ENCODE measurements at places on chromosomes 7 and 10.
A peak's percentile ranks its signal among the peaks of the same experiment; 100 is the strongest.

DNA sequence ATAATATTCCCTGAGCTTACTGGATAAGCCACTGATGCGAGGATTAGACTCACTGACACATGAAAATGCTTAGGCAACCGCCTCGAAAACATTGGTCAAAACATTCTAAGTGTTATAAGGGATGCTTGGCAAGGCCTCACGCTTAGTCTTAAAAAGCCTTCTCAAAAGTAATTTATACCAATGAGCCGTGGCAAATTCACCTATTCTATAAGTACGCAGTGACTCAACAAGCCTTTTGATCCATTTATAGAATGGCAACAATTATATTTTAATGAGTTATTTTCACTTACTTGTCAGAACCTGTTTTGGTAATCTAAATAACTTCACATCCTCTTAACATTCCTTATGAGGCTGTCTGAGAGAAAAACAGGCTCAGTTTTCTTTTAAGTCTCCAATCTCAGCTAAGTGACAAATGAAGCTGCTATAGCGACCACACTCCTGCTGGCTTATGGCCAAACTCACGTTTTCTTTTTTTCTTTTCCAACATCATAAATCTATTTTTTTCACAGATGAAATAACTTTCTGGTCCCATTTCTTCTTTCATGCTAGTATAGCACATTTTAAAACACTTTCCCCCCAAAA lies 121.2 kb upstream of the AFAP1L2 start:
- DNase-seq, result no peak

DNA sequence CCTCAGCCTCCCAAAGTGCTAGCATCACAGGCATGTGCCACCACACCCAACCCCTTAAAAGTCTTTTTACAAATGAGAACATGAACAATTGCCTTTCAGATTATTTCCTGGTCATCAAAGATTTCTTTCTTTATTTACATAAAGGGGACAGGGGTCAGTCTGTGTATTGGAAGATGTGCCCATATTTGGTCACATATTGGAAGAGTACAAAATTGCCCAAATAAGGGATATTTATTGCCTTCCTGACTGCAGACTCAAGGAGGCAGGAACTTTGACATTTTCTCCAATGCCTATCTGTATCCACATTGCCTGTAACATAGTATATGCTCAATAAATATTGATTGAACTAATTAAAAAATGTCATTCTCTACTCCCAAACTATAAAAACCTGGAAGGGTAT lies 25.9 kb upstream of the HERPUD2 start:
- DNase-seq, result no peak

- no peak for DNase-seq
These were observed 8.3 kb downstream of the SFRP4 start for GRCh38 chr7:37908221-37908788.

- no peak for DNase-seq
These were observed 61.2 kb downstream of the BPGM start for GRCh38 chr7:134707663-134708378.

DNA sequence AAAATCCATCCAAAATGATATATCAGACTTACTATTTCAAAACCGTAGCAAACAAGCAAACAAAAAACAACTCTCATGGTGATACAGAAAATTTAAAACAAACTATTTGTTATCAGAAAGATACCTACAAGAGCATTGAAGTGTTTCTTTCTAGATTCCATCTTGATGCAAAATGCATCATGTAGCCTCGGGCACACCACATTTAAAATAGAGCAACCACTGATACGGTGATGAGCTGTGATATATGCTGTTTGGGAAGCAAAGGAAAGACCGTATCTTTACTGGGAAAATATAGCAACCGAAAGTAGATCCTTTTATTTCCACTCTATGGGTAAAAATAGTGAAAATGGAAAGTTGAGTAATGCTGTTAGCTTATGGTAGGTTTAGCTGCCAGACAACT lies 892.0 kb downstream of the GATA3 start:
- no peak for DNase-seq

DNA sequence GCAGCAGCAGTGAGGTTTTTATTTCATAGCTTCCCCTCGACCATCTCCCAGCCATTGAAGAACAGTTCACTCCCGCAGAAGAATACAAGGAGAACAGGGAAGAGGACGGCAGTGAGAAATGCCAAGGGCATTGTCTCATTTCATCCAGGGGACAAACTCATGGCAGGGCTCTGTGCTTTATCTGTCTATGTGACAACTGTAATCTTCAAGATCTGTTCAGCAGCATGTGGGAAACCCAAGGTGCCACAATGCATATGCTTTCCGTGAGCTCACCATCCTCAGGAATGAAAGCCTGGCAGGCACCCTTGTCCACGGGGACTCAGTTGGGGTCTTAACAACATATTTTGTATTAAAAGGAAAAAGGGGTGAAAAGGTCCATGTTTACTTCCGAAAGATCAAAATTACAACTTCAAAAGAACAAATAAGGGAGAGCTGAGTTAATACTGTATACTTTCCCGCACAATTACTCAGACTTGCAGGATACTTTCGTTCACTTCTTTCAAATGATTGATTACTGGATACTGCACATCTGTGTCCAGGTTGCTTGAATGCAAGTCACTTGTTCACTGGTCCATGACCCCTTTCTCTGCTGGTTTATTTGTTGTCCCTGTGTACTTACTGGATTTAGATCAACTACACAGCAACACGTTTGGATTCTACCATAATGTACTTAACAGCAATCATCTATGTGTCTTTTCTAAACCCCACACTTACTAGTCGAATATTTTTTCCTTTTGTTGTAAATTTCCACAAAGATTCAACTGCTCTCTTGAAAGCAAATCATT lies 90.1 kb upstream of the ATP6V0A4 start:
- DNase-seq, result no peak

DNA sequence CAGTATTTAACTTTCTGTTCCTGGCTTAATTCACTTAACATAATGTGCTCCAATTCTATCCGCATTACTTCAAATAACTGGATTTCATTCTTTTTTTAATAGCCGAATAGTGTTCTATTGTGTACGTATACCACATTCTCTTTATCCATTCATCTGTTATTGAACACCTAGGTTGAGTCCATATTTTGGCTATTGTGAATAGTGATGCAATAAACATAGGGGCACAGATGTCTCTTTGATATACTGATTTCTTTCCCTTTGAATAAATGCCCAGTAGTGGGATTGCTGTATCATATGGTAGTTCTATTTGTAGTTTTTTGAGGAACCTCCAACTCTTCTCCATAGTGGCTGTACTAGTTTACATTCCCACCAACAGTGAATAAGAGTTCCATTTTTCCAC lies 25.5 kb upstream of the TSPAN33 start:
- DNase-seq, result no peak

GRCh38 chr7:22019931-22020330 lies 74.2 kb upstream of the CDCA7L start:
- DNase-seq, result no peak

- DNase-seq, result no peak
These were observed 90.6 kb upstream of the PDCD4 start for GRCh38 chr10:110781139-110781538.

DNA sequence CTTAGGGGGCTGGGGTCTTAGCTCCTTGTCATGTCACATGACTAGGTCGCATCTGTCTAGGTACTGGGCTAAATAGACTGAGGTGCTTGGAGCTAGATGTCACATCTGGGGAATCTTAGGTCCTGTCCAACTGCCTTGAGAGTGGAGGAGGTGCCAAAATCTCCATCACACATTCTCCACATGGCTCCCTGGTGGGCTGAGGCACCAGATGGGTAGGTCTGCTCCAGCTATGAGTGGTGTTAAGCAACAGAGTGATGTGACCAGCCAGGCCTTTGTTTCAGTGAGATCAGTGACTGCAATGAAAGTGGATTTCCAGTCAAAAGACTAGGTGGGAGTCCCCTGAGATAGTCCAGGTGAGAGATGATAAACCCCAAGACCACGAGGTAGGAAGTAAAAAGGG lies 251.8 kb downstream of the BMPER start:
- no peak for DNase-seq

DNA sequence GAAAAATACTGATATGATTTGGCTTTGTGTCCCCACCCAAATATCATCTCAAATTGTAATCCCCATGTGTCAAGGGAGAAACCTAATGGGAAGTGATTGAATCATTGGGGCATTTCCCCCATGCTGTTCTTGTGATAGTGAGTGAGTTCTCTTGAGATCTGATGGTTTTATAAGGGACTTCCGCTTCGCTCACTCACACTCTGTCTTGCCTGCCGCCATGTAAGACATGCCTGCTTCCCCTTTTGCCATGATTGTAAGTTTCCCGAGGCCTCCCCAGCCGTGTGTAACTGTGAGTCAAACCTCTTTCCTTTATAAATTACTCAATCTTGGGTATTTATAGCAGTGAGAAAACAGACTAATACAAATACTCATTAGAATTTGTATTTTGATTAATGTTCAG lies 5.1 kb upstream of the MRPS17 start:
- no peak for DNase-seq

DNA sequence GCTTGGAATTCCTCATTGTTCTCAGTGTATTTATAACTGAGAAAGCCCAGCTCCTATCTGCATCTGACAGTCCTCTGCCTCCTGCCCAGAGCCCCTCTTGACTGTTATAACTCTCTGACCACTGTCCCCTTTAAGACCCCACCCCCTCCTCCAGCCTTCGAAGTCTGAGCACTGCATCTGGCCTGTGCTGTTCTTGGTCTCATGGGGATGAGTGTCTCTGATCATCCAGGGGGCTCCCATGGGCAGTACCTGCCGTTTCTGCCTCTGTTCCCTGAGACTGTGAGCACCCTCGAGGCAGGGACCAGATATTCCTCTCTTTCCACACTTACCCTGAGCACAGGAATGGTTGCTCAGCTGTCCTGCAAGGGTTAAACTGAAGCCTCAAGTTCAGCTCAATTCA lies 7.7 kb downstream of the GHRHR start:
- DNase-seq, result no peak

- no peak for DNase-seq
These were observed 129.1 kb downstream of the SUGCT start for GRCh38 chr7:40263752-40264390.

GRCh38 chr7:92325858-92326257 lies 80.1 kb downstream of the ANKIB1 start:
- no peak for DNase-seq

GRCh38 chr10:31299119-31299518 lies 19.9 kb upstream of the ZEB1 start:
- DNase-seq, result no peak

- DNase-seq, result peak; percentile 60
These were observed 8.0 kb downstream of the RSU1 start for GRCh38 chr10:16809074-16809718.

Measured in glutamatergic neuron (in vitro differentiated cells).